ENCODE measurements at places on chromosomes 11 and 22. TPM values are rescaled to one million over a fixed set of nuclear protein-coding genes. Genes with fewer than 3 reads are reported as not detected.

F2 gene
- not detected for total RNA-seq

NPTXR gene
- total RNA-seq = 3.6 TPM

GNAZ gene
- total RNA-seq = 1.2 TPM

OSBP2 gene
- total RNA-seq = 0.63 TPM

FGF3 gene
- not detected for total RNA-seq

DBX1 gene
- total RNA-seq = not detected

TRIM21 gene
- total RNA-seq = 22.6 TPM

SLC22A25 gene
- not detected for total RNA-seq

OR56B1 gene
- not detected for total RNA-seq

FAM118A gene
- 28.0 TPM for total RNA-seq

RTN4RL2 gene
- 0.36 TPM for total RNA-seq

LRRN4CL gene
- total RNA-seq = 0.13 TPM

REXO2 gene
- 87.7 TPM for total RNA-seq

TMEM126B gene
- total RNA-seq = 58.9 TPM

SCGB1C1 gene
- not detected for total RNA-seq

IFITM10 gene
- total RNA-seq = 1.2 TPM

XKR3 gene
- not detected for total RNA-seq

CRYBB2 gene
- total RNA-seq = not detected

NOX4 gene
- total RNA-seq = not detected

GRAMD1B gene
- 42.0 TPM for total RNA-seq

PC gene
- total RNA-seq = 10.7 TPM

KREMEN1 gene
- 0.15 TPM for total RNA-seq

HTR3A gene
- total RNA-seq = not detected

OR10G7 gene
- not detected for total RNA-seq

CLDN5 gene
- total RNA-seq = not detected

Measured in activated CD8-positive, alpha-beta memory T cell treated with anti-CD3 and anti-CD28 coated beads for 36 hours (primary cell).